Stimulated activated CD8-positive, alpha-beta memory T cell treated with anti-CD3 and anti-CD28 coated beads, Interleukin-15, amount 100 ng/mL, for 24 hours (primary cell): ENCODE measurements at places on chromosomes 5 and 9.

DNA sequence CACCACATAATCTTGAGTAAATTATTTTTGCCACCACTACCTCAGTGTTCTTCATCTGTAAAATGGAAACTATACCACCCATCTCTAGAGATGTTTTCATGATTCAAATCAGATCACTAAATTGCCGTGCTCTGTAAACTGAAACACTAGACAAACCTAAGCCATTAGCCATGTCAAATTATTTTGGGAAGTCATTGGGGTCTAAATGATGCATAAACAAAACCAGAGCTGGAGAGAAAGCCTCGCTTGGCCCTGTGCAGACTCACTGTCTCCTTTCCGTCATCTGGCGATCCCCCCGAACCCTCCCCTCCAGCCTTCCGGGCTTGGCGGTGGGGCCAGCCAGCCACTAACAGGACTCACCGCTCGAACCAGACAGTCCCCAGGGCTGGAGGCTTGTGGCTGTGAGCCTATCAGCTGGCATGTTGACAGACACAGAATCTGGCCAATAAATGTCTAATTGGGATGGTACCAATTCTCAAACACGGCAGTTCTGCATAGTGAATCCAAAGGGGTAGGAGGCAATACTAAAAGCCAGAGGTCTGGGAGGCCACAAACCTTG lies 256.5 kb downstream of the SEC61B start:
- DNase-seq = no peak

DNA sequence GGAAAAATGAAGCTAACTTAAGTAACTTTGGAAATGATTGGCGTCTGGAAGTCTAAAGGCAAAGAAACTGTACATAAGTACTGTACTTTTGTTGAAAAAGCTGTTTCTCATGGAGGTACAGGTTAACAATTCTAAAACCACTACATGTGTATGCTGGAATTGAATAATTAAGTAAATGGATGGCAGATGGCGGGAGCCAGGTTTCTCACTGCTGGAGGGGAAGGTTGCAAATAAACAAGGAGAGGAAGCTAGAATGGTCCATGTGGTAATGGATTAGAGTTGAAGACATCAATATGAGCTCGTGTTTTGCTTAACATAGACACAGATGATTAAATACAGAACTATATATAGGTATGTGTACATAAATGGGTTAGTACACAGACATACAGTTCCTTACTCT lies 43.2 kb upstream of the ASTN2 start:
- no peak for DNase-seq

GRCh38 chr9:86175223-86175622 lies 75.9 kb upstream of the GOLM1 start:
- no peak for DNase-seq

DNA sequence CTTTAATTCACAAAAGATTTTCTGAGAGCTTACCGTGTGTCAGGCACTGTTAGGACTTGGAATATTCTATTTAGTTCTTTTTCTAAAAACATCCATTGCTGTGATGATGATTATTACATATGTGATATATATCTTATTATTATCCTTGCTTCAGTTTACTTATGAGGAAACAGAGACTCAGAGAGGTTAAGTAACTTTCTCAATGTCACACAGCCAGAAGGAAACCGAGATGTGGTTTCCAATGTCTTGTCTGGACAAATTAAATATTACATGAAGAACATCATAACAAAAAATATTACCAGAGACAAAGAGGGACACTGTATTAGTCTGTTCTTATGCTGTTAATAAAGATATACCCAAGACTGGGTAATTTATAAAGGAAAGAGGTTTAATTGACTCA lies 125.5 kb upstream of the DAP start:
- no peak for DNase-seq

- no peak for DNase-seq
These were observed 20.6 kb downstream of the PFDN1 start for GRCh38 chr5:140282266-140282665.

DNA sequence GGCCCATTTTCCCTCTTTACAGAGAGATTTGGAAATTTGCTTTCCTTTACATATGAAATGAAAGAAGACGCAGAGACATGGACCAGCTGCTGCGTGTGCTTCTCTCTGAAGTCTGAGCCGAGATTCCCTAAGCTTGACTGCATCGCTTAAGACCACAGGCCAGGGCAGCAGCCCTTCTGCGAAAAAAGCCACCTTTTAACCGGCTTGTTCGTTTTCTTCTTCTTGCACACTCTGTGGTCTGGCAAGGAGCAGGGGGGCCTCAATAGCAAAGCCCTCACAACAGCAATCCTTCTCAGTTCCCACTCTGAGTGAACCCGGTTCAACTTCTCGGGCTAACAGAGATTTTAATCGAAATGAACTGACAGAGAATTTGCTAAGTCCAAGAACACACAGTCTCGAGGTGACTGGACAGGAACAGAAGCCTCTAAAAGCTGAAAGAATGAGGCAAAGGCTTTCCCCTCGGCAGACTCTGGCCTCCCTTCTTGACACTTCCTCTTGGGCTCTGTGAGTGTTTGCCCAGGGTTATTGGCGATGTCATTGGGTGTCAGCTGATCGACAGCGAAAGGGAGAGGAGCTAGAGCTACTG lies 512.9 kb upstream of the KLF4 start:
- no peak for DNase-seq

DNA sequence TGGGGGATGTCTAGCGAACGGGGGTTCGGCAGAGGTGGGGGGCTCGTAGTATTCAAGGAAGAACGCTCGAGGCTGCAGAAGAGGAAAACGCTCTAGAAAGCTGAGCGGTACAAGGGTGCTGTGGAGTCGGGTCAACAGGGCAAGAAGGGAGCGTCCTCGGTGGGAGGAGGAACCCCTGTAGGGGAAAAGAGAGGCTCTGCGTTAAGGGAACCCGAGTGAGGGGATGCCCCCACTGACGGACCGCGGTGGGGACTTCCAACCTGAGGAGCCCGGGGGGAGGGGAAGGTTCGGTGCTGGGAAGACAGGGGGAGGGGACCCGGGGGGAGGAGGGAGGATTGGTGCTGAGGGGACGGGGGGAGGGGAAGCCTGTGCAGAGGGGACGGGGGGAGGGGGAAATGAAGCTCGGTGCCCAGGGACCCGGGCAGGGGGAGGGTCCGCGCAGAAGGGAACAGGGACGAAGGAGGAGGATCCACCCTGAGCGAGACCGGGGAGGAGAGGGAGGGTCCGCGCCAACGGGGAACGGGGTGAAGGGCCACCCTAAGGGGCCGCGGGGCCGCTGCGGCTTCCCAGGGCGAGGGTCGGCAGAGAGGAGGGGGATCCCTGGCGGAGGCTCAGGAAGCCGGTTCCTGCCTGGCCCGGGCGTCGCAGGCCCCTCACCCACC lies 621 bp downstream of the NR6A1 start:
- DNase-seq = no peak

DNA sequence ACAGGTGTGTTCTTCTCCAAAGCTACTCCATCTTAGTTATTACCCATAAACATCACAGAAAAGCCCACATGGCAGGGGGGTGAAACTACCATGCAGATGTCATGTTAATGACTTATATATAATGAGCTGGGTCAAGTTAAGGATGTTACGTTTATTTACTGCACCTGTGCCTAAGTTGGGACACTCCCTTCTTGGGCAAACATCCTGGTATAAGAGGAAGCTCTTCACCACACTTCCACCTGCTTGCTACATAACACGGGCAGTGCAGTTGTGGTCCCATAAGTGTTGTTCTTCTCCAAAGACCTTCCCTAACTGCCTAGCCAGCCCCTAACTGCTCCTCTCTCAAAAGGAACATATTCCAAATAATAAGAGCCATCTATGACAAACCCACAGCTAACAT lies 9.3 kb upstream of the ZCCHC9 start:
- DNase-seq = no peak

GRCh38 chr9:16039988-16040761 lies 487.3 kb downstream of the CCDC171 start:
- DNase-seq = no peak

DNA sequence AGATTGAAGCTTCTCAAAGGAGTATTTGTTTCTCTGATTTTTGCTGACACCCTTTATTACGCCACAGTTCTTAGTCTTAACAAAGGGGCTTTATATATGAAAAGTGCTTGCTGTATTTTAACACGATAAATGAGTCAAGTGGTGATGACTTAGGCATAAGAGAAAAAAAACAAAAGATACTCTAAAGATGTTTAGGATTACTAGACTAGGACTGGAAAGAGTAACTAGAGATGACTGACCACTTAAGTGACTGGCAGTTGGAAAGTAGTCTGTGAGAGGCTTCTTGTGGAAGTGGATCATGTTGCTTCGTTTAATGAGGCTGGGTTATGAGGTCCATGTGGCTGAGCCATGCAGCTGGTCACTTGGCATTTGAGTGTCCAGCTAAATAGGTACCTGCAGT lies 69.4 kb upstream of the ACTBL2 start:
- no peak for DNase-seq

GRCh38 chr5:42586625-42587024 lies 163.4 kb downstream of the GHR start:
- no peak for DNase-seq

DNA sequence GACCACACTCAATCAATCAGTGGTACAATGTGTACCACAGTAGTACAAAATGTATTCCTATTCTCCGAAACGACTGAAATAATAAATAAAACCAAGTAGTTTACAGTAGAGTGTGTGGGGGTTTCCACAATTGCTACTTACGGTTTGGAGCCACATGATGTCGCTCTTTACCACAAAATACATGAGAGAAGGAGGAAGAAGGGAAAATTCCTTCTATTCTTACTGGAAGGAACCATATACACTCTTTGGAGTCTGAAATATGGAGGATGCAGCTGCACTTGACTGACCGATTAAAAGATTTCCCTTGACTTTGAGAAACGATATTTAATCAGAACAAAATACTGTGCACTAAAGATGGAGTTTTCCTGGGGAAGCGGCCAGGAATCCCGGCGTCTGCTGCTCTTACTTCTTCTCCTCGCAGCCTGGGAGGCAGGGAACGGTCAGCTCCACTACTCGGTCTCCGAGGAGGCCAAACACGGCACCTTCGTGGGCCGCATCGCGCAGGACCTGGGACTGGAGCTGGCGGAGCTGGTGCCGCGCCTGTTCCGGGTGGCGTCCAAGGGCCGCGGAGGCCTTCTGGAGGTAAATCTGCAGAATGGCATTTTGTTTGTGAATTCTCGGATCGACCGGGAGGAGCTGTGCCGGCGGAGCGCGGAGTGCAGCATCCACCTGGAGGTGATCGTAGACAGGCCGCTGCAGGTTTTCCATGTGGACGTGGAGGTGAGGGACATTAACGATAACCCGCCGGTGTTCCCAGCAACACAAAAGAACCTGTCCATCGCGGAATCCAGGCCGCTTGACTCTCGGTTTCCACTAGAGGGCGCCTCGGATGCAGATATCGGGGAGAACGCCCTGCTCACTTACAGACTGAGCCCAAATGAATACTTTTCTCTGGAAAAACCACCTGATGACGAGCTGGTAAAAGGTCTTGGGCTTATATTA lies at the start of gene PCDHA4:
Gene PCDHA4 (plus strand): TSS at position 235 of the 942 bp plus-strand sequence.
- DNase-seq = no peak

DNA sequence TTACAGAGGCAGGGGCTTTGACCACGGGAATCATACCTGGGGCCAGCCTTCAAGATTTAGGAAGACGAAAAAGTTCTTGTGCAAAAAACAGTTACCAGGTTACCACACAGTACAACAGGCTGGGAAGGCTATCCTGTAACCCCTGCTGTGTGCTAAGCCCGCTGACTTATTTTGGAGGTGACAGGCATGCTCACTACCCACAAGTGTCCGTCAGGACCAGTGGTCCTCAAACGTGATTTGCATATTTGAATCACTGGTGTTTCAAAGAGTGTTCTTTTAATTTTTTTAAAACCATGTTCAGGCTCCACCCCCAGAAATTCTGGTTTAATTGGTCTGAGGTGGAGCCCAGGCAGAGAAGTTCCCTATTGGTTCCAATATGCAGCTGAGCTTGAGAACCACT lies 146.6 kb downstream of the TTLL11 start:
- no peak for DNase-seq

DNA sequence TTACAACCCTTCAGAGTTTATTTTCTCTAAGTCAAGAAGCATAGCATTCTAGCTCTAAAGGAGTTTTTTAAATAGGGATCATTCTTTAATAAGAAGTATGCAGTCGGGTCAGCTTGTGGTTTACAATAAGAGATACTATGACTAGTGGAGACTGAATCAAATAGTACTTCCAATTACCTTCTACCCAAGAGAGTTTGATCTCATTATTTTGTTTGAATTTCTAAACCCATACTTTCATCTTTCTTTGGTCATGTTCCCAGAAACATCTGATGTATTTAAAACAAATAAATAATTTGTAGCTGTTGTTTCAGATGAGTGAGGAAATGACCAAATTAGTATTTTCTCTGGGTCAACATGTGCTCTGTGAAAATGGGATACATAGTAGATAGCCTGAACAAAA lies 160.2 kb upstream of the CDH6 start:
- DNase-seq = no peak

- DNase-seq = no peak
These were observed 151.0 kb downstream of the GPBP1 start for GRCh38 chr5:57324861-57325260.

DNA sequence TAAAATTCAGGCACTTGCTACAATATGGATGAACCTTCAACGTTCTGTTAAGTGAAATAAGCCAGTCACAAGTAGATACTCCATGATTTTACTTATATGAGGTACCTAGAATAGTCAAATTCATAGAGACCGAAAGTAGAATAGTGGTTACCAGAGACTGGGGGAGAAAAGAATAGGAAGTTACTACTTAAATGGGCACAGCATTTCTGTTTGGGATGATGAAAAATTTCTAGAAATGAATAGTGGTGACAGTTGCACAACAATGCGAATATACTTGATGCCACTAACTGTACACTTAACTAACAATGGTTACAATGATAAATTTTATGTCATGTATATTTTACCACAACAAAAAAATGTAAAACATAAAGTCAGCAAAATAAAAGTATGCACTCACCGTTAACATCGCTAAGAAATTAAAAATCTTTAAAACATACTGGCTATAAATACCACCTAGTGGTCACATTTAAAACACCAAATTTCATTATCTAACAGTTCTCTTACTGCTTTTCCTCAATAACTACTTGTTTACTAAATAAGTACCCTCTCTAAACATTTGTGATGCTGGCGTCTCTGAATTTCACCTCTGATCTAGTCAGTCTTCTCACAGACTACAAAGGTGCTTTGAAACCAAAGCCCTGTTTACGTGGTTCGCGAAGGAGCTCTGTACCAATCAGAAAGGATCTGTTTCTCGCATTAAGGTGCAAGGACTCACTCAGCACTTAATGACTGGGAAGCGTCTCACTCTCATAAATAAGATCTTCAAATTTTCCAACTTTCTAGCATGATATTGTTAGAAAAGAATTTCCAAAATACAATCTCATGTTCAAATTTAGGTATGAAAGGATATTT lies 22.7 kb downstream of the KIF3A start:
- DNase-seq = no peak

- no peak for DNase-seq
These were observed 6.0 kb downstream of the OLFML2A start for GRCh38 chr9:124782661-124783574.

GRCh38 chr5:170420806-170421412 lies 31.7 kb upstream of the KCNMB1 start:
- DNase-seq = no peak

- DNase-seq = no peak
These were observed 69.9 kb downstream of the MAMDC2 start for GRCh38 chr9:70113403-70114022.

GRCh38 chr5:168747987-168748777 lies 169.0 kb upstream of the PANK3 start:
- no peak for DNase-seq

- DNase-seq = no peak
These were observed 13.7 kb downstream of the IER5L start for GRCh38 chr9:129164246-129164930.
